NCI-H526 (cell line): ENCODE measurements at places on chromosomes 7 and 10.
A peak's percentile ranks its signal among the peaks of the same experiment; 100 is the strongest.

GRCh38 chr10:42885491-42886270, 103.1 kb downstream of the BMS1 start:
- DNase-seq = no peak

GRCh38 chr7:92831716-92832533, 4.4 kb downstream of the CDK6 start:
- peak; percentile 31 for DNase-seq

- no peak for DNase-seq
Observed at GRCh38 chr10:99667108-99667751, 7.9 kb downstream of the ENTPD7 start.

DNA sequence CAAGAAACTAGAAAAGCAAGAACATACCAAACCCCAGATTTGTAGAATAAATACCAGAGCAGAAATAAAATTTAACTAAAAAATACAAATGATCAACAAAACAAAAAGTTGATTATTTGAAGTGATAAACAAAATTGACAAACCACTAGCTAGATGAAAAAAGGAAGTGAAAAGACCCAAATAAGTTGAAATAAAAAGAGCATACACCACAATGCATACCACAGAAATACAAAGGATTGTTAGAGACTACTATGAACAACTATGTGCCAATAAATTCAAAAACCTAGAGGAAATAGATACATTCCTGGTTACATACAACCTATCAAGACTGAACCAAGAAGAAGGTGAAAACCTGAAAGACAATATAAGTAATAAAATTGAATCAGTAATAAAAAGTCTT, 333.4 kb downstream of the SH2D4B start:
- no peak for DNase-seq

GRCh38 chr7:140542228-140542603, 62.9 kb upstream of the MKRN1 start:
- no peak for DNase-seq

- DNase-seq = no peak
Observed at GRCh38 chr10:113930482-113931057, 76.1 kb downstream of the NHLRC2 start.

GRCh38 chr10:57830877-57831560, 436.7 kb downstream of the IPMK start:
- no peak for DNase-seq

- DNase-seq = peak; percentile 70
Observed at GRCh38 chr7:2108501-2109250, 124.1 kb downstream of the MAD1L1 start.

DNA sequence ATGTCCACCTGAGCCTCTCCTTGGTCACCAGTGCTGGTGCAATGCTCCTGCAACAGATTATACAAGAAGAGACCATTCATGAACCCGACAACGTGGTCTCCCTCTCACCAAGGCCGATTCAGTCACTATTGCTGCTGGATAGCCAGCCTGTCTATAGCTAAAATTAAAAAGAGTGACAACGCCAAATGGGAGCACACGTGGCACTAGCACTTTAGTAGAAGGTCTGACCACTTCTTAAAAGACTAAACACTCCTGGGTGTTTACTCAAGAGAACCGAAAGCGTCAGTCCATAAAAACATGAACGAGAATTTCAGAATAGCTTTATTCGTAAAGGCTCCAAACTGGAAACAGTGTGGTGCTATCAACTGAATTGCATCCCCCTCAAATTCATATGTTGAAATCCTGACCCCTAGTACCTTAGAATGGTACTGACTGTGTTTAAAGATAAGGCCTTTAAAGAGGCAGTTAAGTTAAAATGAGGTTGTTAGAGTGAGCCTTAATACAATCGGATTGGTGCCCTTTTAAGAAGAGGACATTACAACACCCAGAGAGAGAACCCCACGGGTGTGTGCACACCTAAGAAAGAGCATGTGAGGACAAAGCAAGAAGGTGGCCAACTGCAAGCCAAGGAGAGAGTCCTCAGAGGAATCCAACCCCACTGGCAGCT, 4.4 kb upstream of the GALNTL5 start:
- no peak for DNase-seq

- no peak for DNase-seq
Observed at GRCh38 chr10:88608052-88608732, 21.6 kb downstream of the LIPJ start.

DNA sequence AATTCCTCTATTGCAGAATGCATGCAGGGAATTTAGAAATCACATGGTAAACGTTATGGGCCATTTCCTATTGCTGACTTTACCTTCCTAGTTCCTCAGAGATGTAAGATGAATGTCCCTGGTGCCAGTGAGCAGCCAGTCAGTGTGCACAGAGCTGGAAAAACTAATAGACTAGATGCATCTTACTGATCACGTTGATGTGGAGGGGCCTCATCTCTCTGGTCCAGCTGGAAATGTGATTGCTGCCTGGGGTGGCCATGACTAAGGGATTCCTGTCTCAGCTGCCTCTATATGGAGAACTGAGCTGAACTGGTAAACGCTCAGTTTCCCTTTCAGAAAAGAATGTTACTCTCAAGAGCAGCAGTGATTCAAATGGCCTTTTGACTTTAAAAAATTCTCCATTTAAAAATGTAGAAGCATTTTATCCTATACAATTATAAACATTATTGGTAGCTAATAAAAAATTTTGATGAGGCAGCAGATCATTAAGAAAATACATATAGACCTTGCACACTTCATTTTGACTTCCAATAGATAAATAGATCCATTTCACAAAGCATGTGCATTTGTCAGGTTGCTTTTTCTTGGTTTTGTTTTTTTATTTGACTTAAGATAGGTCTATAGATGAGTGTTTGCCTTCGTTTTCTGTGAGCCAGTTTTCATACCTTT, 80.5 kb upstream of the INSYN2A start:
- no peak for DNase-seq

DNA sequence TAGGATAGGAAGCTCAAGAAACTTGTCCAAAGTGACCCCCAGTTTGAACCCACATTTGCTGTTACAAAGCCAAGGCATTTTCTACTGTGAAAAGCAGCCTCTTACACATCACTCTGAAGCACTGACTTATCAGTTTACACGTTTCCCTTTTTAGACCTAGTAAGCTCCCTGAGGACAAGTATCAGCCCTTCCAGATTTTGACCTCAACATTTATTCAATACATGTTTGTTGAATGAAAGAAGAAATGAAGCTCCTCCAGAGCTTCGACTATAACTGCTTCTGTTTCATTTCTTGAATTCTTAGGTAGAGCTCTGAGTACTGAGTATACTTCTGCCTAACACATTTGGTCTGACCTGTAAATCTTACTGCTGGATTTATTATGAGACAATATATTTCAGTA, 2.7 kb downstream of the WASL start:
- no peak for DNase-seq

DNA sequence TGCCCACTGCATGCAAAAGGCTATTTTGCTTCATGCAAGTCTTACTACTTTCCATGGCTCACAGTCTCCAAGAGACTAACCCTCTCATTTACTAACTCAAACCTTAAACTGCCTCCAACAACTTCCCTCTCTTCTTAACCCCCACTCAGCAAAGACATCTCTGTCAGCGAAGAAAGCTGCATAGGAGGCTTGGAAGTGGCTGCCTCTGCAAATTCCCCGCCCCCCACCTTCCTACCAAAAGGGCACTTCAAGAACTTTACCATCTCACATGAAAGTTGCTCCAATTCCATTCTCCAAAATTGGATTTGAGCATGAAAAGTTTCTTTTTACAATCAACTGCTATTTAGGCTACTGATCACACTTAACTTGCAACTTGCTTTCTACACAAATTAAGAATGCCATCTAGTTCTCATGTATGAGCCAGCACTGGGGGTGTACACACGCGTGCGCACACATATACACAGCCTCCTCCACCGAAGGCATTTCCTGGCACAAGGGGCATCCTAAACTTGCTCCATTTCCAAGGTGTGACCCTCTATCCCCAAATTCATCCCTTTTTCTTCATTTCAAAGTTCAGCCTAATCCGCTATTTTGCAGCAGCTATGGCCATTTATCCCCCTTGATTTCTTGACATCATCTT, 1.8 kb downstream of the CCDC6 start:
- DNase-seq = no peak

GRCh38 chr10:94363251-94363565, 469 bp upstream of the NOC3L start:
- no peak for DNase-seq

DNA sequence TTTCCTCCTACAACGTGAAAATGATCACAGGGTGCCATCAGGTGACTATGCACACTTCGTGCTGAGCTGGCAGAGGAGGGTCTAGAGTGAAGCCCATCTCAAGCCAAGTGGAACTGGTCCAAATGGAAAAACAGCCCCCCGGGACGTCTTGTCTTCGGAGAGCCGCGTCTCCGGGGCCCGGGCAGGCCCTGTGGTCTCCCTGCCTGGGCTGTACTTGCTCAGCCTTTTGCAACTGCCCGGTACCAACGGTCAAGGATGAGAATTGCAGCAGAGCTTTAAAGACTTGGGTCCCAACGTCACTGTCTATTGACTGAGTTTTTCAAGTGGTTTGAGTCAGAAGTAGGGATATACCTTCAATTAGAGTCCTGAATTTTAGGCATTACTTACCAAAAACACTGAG, 315.5 kb downstream of the PTPRN2 start:
- DNase-seq = no peak
